ENCODE measurements at places on chromosomes 11 and 22. TPM values are rescaled to one million over a fixed set of nuclear protein-coding genes. Genes with fewer than 3 reads are reported as not detected.

Gene PLCB3
- total RNA-seq: 9.1 TPM

Gene DLG2
- 5.3 TPM for total RNA-seq

Gene APOL4
- total RNA-seq: 0.99 TPM

Gene COA4
- 38.1 TPM for total RNA-seq

Gene INS
- total RNA-seq: not detected

Gene PANX1
- total RNA-seq: 13.5 TPM

Gene OR4A16
- total RNA-seq: not detected

Gene GGTLC2
- total RNA-seq: not detected

Gene GCAT
- total RNA-seq: 14.9 TPM

Gene C11orf16
- total RNA-seq: not detected

DNA sequence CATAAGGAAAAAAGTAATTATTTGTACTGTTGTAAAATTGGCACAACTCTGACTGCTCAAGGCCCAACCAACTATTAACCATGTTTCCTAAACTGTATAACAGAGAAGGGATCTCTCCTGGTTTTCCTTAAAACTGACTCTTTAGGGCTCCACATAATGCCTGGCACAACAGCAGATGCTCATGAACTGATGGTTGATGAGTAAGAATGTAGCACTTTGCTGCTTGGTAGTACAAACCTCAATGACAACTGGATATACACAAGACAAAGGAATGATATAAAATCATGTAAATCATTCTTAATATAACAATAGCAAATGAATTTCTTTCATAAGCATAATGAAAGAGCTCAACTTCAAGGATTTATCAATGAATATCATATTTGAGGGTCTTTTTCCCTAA lies 11.7 kb downstream of the MSANTD2 start:
- no peak for DNase-seq

DNA sequence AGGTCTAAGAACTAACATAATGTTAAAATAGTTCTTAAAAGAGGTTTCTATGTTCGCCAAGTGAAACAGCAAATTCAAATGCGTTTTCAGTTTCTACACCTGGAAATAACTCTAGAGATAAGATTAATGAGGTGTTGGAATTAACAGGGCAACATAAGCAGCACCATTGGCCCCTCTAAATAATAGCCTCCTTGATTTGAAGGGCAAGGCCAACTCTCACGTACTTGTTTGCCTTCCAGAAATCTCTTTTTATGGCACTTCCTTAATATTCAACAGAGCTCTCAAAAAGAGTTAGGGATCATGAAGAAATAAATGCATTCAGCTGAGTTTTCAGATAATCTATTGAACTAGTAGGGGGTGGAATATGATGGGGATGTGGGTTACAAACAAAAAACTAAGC lies 80.9 kb downstream of the AASDHPPT start:
- DNase-seq: no peak

GRCh38 chr11:110297726-110298300 lies 1.4 kb upstream of the RDX start:
- DNase-seq: no peak

DNA sequence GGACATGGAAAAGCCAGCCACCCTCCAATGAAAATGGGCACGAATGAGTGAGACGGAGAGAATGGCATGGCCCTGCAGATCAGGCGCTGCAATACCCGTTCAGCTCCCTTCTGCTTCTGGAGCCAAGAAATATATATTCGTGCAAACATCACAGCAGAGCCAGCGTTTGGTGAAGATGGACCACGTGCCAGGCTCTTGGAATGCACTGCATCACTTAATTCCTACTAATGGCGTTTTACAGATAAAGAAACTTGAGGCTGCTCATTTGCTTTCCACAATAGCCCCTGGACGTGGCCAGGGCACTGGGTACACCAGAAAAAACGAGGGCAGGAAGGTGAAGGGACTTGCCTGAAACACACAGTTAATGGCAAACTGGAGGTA lies 1.6 kb upstream of the FXYD2 start:
- no peak for DNase-seq

DNA sequence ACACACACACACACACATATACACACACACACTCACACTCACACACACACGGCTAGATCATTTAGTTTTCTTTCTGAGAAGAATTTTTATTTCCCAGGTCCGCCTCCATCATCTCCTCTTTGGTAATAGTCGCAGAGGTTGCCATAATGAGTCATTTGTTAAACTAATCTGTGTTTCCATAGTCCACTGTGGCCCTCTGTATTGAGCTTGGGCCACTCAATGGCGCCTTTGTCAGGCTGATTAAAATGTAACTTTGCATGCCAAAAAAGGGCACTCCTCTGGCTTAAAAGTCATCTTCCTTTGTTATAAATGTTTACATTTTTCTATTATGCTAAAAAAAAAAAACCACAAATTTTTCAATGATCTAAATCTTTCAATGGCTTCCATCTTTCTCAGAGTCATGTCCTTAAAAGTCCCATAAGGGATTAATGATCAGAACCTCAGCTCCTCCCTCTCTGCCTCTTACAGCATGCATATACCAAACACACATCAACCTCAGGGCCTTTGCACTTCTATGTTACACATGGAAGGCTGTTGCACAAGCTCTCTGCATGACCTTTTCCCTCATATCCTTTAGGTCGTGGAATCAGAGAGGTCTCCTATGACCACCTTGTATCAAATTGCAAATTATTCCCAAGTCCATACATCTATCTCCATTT lies 35.3 kb downstream of the EHF start:
- DNase-seq: no peak

- no peak for DNase-seq
Observed at GRCh38 chr11:77580712-77581337, 8.9 kb upstream of the AQP11 start.

DNA sequence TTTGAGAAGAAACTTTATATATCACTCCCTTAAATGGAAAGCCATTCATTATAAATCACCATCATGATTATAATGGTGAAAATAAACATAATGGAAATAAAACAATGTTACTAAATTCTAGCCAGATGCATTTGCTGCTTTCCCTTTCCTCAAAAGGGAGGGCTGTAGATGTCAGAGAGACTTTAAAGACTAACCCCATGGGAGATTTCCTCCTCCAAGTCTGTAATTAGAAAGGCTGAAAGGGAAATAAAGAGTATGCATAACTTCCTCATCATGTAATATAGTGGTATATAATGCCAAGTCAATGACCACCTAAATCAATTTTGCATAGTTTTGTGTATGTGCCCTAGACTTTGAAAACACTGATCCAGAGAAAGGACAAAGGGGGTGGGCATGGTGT lies 6.4 kb downstream of the CD6 start:
- no peak for DNase-seq

GRCh38 chr22:30946354-30946753 lies 22.2 kb downstream of the MORC2 start:
- no peak for DNase-seq

GRCh38 chr11:117744471-117745150 lies 52.4 kb downstream of the DSCAML1 start:
- DNase-seq: no peak

- no peak for DNase-seq
Observed at GRCh38 chr22:23256986-23257888, 76.9 kb downstream of the BCR start.

DNA sequence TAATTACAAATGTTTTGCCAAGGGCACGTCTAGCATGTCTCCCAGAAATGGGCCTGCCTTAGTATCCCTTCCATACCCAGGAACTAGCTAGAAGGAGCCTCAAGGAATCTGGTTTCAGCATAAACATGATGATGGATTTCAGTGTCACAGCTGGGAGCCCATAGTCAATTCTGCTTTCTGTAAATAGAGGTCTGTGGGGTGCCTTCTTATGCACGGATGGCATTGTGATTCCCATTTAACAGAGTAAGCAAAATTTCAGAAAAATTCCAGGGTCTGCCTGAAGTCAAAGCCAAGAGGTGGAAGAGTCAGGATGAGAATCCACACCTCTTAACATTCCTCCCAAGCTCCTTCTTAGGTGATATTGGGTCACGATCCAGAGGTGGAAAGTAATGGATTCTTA lies 12.1 kb downstream of the DUSP18 start:
- DNase-seq: no peak

- DNase-seq: no peak
Observed at GRCh38 chr11:74446532-74446938, 20.8 kb downstream of the KCNE3 start.

GRCh38 chr22:31647523-31648320 lies 14.3 kb downstream of the PISD start:
- no peak for DNase-seq

- no peak for DNase-seq
Observed at GRCh38 chr11:46386005-46386578, 4.6 kb downstream of the MDK start.
